ENCODE measurements at places on chromosomes 16 and 17.

GRCh38 chr16:62177351-62178203 is 141.3 kb upstream of the CDH8 start:
- no peak for DNase-seq

DNA sequence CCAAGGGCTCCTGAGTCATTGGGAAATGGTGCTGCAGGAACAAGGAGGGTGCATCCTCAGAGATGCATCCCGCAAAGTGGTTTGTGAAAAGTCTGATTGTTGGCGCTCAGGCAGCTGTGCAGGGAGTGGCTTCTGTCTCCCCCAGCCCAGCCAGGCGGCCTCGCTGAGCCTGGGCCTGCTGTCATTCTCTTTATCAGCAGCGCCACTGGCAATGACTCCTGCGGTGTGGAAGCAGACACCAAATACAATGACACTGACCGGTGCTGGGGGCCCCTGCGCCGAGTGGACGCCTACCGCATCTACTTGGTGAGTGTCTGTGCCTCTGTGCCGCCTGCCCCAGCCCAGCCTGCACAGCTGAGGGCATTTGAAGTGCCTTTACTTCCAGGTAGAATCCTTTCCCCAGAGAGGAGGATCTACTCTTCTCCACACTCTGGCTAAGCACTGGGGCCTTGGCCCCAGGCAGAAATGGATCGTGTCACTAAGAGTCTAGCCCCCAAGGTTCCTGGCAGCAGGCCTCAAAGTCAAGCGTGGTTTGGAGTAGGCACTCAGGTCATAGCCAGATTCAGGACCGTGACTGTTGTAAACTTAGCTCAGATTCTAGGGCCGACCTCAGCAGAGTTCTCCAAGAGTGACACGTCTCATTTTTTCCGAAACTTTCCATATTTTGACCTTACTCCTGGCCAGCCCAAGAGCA is 19.3 kb upstream of the NAT9 start:
- DNase-seq = no peak

DNA sequence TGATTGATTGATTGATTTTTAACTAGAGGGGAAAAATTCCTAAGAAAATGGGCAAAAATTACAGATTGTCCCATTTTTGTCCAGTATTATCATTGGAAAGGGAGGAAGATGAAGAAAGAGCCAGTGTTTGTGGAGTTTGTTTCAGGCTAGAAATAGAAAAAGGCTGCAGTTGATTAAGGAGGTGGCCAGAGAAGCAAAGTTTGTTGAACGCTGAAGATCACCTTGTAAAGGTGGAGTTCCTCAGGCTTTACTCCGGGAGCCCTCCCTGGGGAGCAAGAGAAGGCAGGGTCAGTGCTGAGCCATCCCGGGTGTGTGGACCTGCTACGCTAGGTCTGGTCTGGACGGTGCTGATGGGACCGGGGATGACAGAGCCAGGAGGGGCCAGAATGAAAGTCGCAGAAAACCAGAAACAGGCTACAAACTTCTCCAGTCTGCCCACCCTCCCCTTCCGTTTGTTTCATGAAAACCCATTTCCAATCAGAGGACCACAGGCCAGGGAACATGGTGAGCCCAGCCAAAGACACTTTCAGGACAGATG is 222.6 kb upstream of the FOXF1 start:
- DNase-seq = no peak

GRCh38 chr17:63676584-63676983 is 23.3 kb downstream of the LIMD2 start:
- no peak for DNase-seq

GRCh38 chr17:77884019-77884418 is 74.5 kb upstream of the TNRC6C start:
- peak; percentile 92 for DNase-seq

GRCh38 chr16:64982581-64982980 is 139.3 kb downstream of the CDH11 start:
- DNase-seq = no peak

- DNase-seq = no peak
These were observed 92.4 kb downstream of the FOXL1 start for GRCh38 chr16:86670750-86671234.

GRCh38 chr16:86026916-86027315 is 128.0 kb downstream of the IRF8 start:
- DNase-seq = no peak

DNA sequence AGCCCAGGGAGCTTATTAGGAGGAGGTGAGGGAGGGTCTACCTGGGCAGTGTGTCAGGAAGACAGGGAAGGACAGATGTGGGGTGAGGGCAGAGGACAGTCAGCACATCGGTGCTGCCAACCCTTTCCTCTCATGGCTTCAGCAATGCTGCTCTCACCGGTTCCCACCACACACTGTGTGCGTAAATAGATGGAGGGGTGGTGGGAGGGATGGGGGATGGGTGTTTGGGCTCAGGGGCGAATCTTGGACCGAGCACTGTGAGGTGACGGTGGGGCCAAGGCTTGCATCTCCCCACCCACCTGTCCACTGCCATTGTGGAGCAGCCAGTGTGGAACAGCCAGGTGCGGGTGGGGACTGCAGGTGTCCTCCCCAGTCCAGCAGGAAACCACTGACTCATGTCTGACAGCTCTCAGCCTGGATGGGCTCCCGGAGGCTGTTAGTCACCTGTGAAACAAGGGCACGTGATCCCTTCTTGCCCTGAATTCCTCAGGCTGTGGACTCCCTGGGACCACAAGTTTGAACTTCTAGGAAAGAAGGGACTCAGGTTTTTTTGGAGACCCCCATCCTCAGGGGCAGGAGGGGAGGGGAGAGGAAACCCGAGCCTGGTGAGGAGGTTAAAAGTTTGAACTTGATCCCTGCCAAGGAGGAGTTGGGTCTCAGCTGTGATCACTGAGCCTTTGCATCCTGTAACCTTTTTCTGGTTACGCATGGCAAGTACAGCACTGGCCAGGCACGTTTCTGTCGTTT is 42.7 kb upstream of the SMPD3 start:
- no peak for DNase-seq

- no peak for DNase-seq
These were observed 31.0 kb upstream of the KCNJ2 start for GRCh38 chr17:70138291-70138865.

DNA sequence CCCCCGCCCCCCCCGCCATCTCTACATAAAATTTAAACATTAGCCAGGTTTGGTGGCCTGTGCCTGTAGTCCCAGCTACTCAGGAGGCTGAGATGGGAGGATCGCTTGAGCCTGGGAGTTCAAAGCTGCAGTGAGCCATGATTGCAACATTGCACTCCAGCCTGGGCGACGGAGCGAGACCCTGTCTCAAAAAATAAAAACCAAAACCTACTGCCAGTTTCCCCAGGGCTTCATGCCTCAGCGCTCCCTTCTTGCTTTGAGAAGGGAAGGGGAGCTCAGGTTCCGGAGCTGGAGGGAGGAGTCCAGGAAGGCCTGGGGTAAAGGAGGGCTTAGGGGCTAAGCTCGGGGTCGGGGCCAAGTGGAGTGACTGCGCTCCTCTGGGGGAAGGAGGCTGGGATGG is 20.5 kb downstream of the PLCD3 start:
- DNase-seq = no peak

DNA sequence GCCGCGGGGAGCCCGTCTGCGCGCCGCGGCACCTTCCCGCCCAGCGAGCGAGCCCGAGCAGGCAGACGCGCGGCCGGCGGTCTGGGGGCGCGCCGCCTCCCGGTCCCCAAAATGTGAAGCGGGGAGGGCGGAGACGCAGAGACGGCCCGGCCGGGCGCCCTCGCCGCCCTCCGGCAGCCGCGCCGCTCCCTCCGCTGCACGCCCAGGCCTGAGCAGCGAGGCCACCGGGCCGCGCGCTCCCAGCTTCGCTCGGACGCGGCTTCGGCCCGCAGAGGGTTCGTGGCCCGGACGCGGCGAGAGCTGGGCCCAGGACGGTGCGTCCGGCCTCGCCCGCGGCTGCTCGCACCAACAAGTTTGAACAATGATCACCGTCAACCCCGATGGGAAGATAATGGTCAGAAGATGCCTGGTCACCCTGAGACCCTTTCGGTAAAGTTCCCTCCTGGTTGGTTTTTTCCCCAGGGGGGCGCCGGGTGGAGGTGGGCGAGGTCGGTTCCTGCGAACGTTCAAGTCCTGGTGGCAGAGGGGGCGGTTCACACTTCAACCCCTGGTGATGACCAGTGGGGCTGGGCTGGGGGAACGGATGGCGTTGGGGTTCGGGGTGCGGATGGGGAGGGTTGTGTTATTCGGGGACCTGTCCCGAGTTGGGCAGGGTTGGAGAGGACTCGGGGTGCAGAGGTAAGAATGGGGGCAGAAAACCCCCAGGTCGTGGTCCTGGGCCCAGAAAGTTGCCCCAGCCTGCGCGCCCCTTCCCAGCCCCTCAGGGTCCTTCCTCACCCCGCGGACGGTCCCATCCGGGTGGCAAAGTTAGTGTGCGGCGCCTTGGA is 678 bp downstream of the MGAT5B start:
- DNase-seq = no peak

- no peak for DNase-seq
These were observed 339.6 kb downstream of the PMP22 start for GRCh38 chr17:14925498-14925897.

GRCh38 chr17:35171834-35172233 is 22.4 kb downstream of the SLC35G3 start:
- DNase-seq = no peak

- DNase-seq = no peak
These were observed 5.8 kb downstream of the FOXL1 start for GRCh38 chr16:86584071-86584685.

DNA sequence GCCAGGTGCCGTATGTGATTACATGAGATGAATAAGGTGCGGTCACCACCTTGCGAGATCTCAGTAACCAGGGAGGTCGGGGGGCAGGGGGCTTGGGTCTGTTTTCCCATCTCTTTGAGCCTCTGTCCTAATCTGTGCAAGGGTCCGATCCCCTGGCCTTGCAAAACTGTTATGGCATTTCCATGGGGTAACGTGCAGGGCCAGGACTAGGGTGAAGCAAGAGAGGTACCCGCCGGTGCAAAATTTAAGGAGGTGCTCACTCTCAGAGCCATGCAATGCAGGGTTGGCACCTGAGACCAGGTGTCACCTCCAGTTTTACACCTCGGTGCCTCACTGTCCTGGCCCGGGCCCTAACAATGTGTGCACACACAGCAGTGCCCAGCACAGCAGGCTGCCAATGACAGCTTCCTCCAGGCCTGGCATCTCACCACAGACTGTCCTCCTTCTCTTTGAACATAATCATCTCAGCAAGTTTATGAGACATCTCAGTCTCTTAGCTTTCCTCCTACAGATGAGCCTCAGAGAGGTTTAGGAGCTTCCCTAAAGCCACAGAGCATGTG is 43.6 kb downstream of the C16orf95 start:
- DNase-seq = no peak

GRCh38 chr16:58197314-58198012 is 443 bp downstream of the CSNK2A2 start:
- no peak for DNase-seq

- DNase-seq = no peak
These were observed 4.7 kb downstream of the ITGAE start for GRCh38 chr17:3796110-3796821.

GRCh38 chr16:74107795-74108610 is 188.6 kb upstream of the PSMD7 start:
- no peak for DNase-seq

- DNase-seq = no peak
These were observed 523.2 kb downstream of the MAF start for GRCh38 chr16:79077346-79077745.

- no peak for DNase-seq
These were observed 9.9 kb downstream of the MXRA7 start for GRCh38 chr17:76700617-76701470.

DNA sequence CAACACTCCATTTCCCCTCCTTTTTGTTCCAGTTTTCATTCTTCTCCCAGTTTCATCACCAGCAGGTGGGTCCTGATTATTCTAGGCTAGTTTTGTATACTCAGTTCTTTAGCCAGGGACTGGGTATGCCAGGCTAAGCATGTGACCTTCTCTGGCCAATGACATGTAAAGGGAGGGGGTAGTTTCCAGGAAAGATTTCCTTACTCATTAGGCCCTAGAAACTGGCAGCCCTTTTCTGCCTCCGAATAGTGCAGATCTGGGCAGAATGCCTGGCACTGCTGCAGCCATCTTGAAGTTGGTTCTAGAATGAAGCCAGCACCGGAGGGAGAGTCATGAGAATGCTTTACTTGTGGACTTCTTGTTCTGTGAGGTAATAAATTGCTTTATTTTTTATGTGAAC is 126.9 kb upstream of the AXIN2 start:
- DNase-seq = no peak
